Endothelial cell of umbilical vein (primary cell): ENCODE measurements at places on chromosomes 2 and 18. TPM values are rescaled to one million over a fixed set of nuclear protein-coding genes. Genes with fewer than 3 reads are reported as not detected.
A peak's percentile ranks its signal among the peaks of the same experiment; 100 is the strongest.

- peaks cover 10% of the 10 kb centered on the region for H3K4me1 ChIP-seq
- H3K27ac ChIP-seq = no peak overlapping the region
- H3K27me3 ChIP-seq = no peaks in the 10 kb centered on the region
- H3K4me3 ChIP-seq = no peak overlapping the region
- no peak for DNase-seq
Observed at GRCh38 chr2:144115739-144116291, 404.1 kb downstream of the ZEB2 start.

DNA sequence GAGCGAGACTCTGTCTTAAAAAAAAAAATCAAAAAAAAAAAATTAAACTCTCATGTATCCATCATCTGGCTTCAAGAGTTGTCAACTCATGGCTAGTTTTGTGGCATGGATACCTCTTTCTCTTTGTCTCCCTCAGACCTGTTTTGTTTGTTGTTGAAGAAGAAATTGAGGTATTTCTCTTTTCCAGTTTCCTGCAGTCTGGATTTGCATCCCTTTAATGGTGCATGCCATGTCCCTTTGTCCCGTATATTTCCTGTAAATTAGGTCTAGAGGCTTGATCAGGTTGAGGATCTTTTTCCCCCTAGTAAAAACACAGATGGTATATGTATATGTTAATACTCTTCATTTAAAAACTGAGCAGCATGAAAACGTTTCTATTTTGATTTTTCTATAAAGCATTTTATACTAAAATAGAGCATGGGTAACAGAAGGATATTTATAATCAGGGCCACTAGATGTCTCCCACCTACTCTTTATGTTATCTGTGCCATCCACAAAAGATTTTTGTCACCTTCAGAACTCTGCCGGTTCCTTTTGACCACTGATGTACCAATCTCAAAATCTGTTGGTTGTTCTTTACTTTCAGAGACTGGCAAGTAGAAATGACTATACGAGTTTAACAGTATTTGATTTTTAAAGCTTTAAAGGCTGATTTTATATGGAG is 80.1 kb downstream of the GALNT1 start:
- peak; percentile 47 for DNase-seq
- no peak overlapping the region for H3K27ac ChIP-seq
- no peaks in the 10 kb centered on the region for H3K27me3 ChIP-seq

DNA sequence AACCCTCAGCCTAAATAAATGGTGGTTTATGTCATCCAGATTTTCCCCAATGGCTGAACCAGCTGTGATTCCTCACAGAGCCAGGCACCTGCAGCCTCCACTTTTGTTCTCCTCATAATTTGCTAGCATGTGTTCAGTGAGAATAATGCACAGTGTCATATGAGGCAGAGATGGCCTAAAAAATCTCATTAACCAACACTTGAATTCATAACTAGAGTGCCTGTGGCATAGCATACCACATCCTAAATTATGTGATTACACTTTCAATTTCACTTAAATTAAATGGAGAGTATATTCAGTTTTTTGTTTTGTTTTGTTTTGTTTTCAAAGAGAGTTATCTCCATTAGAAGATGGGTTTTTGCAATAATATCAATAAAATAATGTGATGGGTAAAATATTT is 488.0 kb downstream of the CBLN2 start:
- H3K27ac ChIP-seq = no peak overlapping the region
- no peaks in the 10 kb centered on the region for H3K36me3 ChIP-seq
- DNase-seq = no peak
- H3K27me3 ChIP-seq = no peaks in the 10 kb centered on the region
- H3K4me3 ChIP-seq = no peak overlapping the region

- H3K36me3 ChIP-seq = no peaks in the 10 kb centered on the region
- no peak overlapping the region for H3K4me3 ChIP-seq
- no peaks in the 10 kb centered on the region for H3K4me1 ChIP-seq
- H3K27ac ChIP-seq = no peak overlapping the region
Observed at GRCh38 chr2:140589273-140589672, 1541.5 kb downstream of the LRP1B start.

GCFC2 gene
- 18.3 and 20.0 TPM in 2 replicates for total RNA-seq

CDK15 gene
- total RNA-seq = not detected in 2 replicates

DNA sequence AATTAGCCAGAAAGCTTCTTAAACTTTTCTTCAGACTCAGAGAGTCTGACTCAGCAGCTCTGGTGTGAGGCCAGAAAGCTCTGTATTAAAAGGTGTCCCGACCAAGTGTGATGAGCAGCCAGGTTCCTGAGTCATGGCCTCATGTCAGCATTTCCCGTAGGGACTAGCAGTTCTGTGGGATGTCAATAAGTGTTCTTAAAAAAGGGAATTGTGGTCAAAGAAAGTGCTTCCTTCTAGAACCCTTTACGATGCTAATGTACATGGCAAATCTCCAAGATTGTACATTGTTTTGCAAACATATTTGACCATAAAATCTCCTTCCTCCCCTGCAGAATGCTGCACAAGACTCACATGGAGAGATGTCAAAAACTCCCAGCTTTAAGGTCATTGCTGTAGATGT is 80.1 kb downstream of the PLA2R1 start:
- H3K27ac ChIP-seq = no peak overlapping the region
- no peak overlapping the region for H3K4me3 ChIP-seq
- no peaks in the 10 kb centered on the region for H3K36me3 ChIP-seq
- no peaks in the 10 kb centered on the region for H3K27me3 ChIP-seq

OTX1 gene
- total RNA-seq = 0.30 TPM in 1 of 2 replicates, not detected in the other

DNA sequence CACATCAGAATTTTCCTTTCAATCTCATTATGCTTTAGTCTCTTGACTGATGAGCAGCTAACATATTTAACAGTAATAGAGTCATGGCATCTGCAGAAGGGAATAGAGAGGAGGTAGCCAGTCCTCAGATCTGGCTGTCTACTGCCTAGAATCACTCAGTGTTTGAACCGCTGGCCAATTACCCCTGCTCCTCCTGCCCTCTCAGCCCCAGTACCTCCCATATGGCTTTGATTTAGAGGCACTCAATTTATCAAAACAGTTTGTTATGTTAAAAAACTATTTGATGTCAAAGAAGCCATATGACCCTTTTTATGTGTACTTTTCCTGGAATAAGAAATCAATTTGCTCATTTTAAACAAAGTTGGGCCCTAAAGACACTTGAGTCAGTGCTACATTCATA is 355.2 kb downstream of the CMPK2 start:
- H3K4me3 ChIP-seq = no peak overlapping the region
- no peaks in the 10 kb centered on the region for H3K36me3 ChIP-seq
- no peaks in the 10 kb centered on the region for H3K4me1 ChIP-seq
- no peak overlapping the region for H3K27ac ChIP-seq
- no peaks in the 10 kb centered on the region for H3K27me3 ChIP-seq
- DNase-seq = no peak

DNA sequence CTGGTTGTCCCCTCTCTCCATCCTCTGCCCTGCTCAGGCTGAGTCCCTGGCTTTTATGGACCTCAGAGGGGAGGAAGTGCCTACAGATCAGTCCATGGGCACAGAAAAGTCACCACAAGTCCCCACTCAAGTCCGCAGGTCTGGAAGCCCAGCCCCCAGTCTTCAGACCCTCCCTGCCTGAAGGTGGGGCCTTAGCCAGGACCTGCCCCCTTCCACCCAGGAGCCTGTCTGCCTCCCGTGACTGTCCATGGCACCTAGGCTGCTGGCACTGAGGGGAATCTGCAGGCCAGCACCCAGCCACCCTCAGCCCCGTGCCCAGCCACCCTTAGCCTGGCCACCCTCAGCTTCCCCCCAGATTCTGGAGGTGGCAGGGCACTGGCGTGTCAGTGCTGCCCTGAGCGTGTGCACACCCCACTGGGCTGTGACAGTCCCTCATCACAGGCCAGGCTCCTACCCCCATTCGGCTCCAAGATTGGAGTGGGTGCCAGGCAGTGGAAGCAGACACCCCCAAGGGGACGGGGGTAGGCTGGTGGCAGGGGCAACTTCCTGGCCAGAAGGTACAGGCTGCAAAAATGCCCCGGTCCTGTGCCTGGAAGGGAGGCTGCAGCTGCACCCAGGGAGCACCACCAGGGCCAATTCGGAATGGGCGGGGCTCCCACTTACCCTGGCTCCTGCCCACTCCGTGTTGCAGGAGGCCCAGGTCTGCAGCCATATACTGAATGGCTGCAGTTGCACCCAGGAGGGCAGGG is 154.7 kb upstream of the RMP24 start:
- no peak overlapping the region for H3K4me3 ChIP-seq
- peaks cover 1% of the 10 kb centered on the region for H3K27me3 ChIP-seq
- H3K27ac ChIP-seq = no peak overlapping the region

DNA sequence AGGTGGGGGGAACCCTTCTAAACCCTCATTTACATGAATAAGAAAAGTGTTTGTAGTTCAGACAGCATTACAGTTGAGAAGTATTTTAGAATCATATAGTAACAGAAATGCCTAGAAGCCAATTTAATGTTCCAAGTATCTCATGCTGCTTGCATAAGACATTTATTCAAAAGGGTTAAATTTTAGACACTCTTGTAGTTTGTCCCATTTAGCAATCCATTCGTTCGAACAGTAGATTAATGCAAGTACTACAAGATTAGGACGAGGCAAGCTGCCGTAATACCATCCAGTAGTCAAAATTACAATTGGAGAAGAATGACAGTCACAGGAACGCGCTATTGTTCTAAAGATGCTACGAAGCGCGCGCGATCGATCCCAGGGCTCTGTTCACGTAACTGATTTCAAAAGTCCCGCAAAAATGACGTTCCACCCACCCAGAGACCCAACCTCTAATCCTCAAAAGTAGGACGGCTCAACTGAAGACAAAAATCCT is 1.2 kb downstream of the TMEM237 start:
- H3K27me3 ChIP-seq = no peaks in the 10 kb centered on the region
- no peak for DNase-seq
- no peaks in the 10 kb centered on the region for H3K36me3 ChIP-seq
- peaks cover 12% of the 10 kb centered on the region for H3K4me1 ChIP-seq
- peak overlapping the region; percentile 87 for H3K27ac ChIP-seq
- peak overlapping the region; percentile 62 for H3K4me3 ChIP-seq

GRCh38 chr2:33728106-33728505 is 129.0 kb upstream of the FAM98A start:
- no peaks in the 10 kb centered on the region for H3K36me3 ChIP-seq
- no peaks in the 10 kb centered on the region for H3K27me3 ChIP-seq
- no peaks in the 10 kb centered on the region for H3K4me1 ChIP-seq
- no peak overlapping the region for H3K4me3 ChIP-seq

ATP6V1B1 gene
- total RNA-seq = 0.60 and 0.77 TPM in 2 replicates

DNA sequence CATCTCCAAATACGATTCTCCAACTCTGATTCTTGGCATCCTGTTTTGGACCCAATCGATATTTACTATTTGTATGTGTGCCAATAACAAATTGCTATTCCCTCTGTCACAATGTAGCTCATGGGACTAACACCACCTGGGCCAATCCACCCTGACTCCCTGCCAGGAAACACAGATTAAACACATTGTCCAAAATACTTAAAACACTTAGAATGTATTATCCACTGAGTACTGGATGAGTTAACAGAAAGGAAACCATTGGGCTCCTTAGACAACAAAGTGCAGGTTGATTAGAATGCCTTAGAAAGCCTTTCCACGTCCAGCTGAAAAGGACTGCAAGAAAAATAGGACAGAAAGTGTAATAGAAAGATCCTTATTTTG is 79.4 kb upstream of the ARHGAP28 start:
- H3K36me3 ChIP-seq = no peaks in the 10 kb centered on the region
- no peaks in the 10 kb centered on the region for H3K27me3 ChIP-seq

DNA sequence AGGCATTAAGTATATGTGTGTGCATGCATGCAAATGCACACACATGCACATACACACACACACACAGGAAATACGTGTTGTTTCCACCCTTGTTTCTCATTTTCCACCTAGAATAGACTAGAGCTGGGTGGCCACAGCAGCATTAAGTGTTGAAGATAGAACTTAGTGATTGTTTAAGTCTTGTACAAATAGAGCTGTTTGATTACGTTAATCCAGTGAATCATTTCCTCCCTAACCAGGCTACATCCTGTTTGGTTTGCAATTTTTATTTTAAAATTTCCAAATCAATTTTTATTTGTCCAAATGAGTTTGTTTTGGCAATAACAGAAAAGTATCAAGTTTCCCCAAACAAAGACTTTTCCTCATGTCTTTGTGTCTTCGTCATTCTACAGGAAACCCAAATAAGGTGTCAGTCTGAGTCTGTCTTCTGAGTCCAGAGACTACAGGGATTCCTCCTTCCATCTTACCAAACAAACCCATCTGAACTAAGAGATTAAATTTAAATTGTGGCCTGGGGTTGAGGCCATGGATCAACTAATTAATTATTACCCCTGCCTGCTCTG is 74.6 kb upstream of the GALNT5 start:
- H3K27me3 ChIP-seq = no peaks in the 10 kb centered on the region
- no peaks in the 10 kb centered on the region for H3K36me3 ChIP-seq
- H3K27ac ChIP-seq = peak overlapping the region; percentile 97

HOXD3 gene
- total RNA-seq = 15.3 and 20.9 TPM in 2 replicates

- no peak overlapping the region for H3K4me3 ChIP-seq
- H3K27ac ChIP-seq = no peak overlapping the region
- no peak for DNase-seq
Observed at GRCh38 chr2:170024721-170025120, 153.2 kb upstream of the MYO3B start.

CCDC85A gene
- total RNA-seq = 10.4 and 16.9 TPM in 2 replicates

DNA sequence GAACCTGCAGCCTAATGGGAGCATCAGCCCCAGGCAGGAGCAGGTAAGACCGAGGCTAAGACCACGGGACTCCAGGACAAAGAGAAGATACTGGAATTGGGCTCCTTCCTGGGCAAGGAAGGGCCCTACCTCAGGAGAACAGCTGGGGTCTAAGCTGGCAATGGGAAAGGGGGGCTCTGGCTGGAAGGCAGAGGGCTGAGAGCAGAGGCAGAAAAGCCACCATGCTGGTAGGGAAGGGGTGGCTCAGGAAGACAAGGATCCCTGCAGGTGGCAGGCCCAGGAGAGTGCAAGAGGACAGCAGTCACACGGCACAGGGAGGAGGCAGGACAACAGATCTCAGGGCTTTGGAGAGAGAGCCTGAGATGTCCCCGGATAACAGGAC is 203.5 kb downstream of the NDUFA10 start:
- H3K36me3 ChIP-seq = no peaks in the 10 kb centered on the region
- no peak overlapping the region for H3K27ac ChIP-seq
- no peak overlapping the region for H3K4me3 ChIP-seq
- H3K27me3 ChIP-seq = no peaks in the 10 kb centered on the region
- no peaks in the 10 kb centered on the region for H3K4me1 ChIP-seq

DNA sequence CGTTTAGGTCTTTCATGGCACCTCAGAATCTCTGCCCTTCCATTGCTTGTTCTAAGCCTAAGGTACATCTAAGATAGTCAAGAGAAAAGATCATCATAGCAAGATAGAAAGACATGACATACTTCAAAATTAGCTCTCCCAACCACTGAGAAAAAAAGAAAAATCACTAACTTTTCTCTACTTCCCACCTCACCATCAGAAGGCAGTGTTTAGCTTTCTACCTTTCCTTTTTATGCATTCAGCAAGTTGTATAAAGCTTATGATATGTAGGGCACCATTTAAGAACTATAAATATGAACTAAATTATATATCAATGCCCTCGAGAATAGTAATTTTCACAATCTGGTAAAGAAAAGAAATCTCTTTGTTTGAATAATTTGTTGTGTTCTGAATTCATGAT is 331.8 kb upstream of the VWC2L start:
- H3K36me3 ChIP-seq = no peaks in the 10 kb centered on the region
- H3K4me1 ChIP-seq = no peaks in the 10 kb centered on the region
- no peak for DNase-seq
- no peak overlapping the region for H3K4me3 ChIP-seq
